GM12865 (cell line): ENCODE measurements at places on chromosomes 6 and 20.

DNA sequence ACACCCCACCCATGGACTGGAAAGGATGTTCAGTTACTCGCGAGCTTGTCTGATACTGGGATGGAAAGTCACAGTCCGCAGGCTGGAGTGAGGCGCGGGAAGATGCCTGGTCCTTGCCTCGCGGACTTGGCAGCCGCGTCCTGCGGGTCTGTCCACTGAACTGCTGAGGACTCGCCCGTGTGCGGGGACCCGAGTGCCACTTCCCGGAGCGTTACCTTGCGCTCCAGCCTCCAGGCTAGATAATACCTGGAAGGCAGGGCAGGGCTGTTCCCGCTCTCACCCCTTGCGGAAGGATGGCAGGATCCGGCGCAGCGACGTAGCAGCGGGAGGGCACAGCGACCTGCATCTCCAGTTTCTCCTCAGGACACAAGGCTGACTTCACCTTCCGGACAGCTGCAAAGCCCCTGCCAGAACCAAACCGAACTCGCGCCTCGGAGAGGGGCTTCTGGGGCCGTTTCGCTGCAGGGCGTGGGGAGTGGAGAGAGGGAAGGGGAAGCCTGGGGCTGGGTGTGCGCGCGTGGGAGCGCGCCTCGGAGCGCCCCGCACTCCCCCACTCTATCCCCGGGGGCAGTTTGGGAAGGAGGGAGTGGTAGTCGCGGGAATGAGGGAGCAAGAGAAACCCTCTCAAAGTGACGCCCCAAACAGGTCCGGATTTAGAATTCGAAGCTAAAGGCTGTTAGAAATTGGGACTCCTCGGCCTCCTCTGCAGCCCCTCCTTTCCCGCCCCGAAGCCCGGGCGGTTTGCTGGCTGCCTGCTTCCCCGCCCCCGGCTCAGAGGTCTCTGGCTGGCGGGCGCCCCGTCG lies at the start of gene KCNQ5:
KCNQ5 (plus strand) TSS at position 774 of the 803 bp plus-strand sequence.
- peak; percentile 71 for DNase-seq

DNA sequence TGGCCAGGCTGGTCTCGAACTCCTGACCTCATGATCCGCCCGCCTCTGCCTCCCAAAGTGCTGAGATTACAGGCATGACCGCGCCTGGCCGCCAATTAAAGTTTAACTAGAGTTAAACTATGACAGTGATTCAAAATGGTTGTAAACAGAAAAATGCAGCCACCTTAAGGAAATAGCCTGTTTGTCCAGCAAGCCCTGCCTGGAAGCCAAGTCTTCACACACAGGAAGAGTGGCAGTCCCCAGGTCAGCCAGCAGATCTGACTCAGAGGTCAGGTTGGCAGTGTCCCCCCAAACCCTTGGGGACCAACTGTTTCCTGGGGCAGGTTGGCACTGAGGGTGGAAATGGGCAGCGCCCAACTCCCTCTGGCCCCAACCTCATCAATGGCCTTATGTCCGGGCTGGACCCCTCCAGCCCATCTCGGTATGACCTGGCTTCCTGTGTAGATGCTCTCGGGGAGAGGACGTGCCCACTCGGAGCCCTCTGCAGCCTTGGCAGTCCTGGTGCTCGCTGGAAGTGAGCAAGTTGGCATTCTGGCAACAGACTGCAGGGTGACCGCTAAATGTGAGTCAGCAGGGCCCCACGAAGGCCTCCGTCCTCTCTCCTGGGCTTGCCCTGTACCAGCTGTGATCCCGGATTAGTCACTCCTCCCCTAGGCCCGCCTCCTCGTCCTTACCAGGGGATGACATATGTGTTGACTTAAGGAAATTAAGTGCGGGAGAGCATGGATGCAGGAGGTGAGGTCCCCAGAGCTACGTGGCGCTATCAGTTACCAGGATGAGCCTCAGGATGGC lies 9.7 kb upstream of the HSP90AB1 start:
- peak; percentile 74 for DNase-seq

- DNase-seq, result no peak
Observed at GRCh38 chr6:84177241-84177640, 50.2 kb downstream of the CEP162 start.

GRCh38 chr6:33895296-33895695 lies 91.5 kb upstream of the MLN start:
- no peak for DNase-seq

GRCh38 chr6:14009431-14009830 lies 84.7 kb downstream of the RNF182 start:
- DNase-seq, result no peak
